ENCODE measurements at places on chromosomes 11 and 22.

DNA sequence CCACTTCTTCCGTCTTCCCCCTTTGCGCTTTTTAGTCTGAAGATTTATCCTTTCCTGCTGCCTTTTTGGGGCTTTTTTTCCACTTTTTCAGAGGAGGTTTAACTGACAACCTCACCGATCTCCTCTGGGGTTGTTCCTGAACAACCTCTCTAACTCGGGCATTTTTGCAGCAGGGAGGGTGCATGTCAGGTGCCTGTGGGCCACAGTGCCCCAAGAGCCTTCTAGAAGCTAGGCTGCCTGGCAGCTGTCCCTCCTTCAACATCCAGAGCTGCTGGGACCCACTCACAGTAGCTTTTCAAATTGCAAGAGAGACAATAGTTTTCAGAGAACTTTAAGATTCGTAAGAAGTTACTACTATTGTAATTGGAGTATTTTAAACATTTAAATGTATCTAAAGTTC lies 1112.4 kb upstream of the CNTN5 start:
- DNase-seq = no peak

DNA sequence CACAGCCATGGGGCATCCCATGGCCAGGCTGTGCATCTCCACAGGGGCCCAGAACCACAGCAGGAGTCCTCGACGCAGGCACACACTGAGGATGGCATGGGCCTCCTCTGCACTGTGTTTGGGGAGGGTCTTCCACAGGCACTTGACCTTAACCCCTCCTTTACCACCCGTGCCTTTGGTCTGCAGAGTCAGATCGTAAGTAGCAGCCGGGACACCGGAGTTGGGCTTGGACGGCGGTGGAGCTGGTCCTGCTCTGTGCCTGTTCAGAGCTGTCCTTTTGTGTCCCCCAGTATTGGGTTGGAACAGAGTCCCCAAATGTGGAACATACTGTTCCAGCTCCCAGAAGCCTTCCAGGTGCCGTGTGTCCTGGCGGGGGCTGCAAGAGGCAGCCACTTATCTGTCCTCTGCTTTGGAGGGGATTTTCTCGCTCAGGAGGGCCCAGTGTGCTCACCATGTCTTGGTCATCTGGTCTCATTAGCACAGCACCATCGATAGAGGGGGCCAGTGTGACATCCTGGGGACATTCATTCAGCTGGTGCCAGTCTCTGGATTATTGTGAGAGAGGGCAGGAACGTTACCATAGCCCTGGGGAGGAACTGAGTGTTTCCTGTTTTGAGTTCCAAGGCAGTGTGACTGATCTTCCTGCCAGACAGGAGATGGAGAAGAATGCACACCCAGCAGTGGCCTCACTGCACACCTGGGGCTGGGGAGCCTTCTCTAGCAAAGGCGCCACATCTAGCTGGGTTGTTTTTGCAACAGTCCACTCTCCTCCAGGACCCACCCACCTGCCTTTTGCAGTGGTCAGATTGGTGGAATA lies 12.4 kb downstream of the CRELD2 start:
- DNase-seq = no peak

GRCh38 chr22:24553597-24554312 lies 1.2 kb downstream of the GUCD1 start:
- DNase-seq = peak; percentile 35

GRCh38 chr22:19110646-19111045 lies 11.6 kb downstream of the DGCR2 start:
- no peak for DNase-seq

DNA sequence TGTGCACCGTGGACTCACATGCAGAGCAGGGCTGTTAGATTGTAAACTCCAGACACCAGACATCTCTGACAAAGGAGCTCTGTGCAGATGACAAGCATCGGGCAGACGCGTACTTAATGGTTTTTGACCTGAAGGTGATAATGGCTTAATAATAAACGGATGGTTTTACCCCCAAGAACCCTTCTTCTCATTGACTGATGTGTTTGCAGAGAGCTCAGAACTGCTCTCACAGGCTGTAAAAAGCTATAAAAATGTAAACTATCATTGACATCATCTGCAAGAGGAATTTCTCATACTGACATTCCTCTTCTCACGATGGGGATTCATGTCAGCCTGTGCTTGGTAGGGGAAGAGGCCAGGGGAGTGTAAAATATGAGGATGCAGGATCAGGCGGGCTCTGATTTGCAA lies 8.6 kb upstream of the ARHGAP8 start:
- no peak for DNase-seq

DNA sequence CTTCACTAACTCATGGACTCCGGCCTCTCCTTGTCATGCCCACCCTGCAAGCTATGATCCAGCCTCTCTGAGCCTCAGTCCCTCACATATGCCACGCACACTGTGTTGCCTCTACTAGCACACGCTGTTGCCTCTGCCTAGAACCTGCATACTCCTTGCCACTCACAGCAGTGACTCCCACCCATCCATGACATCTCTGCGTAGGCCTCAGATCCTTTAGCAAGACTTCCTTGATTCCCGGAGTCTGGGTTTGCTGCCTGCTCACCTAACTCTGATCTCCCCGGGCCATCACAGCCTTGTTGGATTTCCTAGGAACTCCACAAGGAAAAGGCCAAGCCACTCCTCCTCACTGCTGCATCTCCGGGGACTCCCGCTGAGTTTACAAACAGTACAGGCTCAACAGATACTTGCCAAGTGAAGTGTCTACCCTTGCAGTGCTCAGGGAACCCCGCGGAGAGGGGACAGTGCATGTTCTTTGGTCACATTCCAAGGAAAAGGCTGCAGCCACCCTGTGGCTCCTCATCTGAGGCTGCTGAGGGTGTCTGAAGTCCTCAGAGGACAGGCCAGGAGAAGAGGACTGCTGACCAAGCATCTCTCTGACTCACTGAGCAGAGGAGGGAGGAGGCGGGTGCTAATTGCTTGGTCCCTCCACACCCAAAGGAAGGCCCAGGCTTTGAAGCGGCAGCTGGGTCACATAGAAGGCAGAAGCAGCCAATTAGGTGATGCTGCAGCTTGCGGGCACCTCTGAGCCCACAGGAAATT lies 42.4 kb upstream of the NAV2 start:
- DNase-seq = no peak

DNA sequence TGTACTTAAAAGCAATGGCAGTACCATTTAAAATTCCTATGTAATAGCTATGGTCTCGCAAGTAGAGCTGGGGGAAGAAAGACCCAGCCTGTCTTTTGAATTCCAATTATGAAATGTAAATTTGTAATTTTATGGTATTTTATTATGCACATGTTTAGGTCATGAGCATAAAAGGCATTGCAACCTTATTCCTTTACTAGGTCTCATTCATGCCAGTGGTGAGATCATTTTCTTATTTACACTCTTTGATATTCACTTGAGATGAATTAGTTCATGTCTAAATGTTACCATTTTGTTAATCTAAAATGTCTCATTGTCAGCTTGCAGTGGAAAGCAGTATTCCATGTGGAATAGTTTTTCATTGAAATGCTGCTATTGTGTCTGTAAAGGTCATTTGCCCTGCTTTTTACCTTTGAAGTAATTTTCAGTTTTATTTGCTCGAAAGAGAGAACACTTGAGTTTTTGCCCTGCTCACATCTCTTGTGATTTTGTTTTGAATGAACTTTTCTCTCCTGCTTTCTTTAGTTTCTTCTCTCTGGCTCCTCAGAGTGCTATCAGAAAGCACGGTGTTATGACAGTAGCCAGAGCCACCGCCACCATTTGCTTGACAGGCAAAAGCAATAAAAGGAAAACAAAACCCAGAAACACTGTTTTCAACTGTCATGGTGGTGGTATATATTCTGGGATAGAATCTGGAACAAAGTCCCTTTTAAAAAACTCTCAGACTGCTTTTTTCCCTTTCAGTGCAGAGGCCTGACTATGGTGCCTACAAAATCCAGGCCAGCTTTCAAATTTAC lies 37.2 kb upstream of the RAG2 start:
- DNase-seq = no peak

- DNase-seq = no peak
These were observed 11.7 kb upstream of the UCP3 start for GRCh38 chr11:74020539-74020938.

DNA sequence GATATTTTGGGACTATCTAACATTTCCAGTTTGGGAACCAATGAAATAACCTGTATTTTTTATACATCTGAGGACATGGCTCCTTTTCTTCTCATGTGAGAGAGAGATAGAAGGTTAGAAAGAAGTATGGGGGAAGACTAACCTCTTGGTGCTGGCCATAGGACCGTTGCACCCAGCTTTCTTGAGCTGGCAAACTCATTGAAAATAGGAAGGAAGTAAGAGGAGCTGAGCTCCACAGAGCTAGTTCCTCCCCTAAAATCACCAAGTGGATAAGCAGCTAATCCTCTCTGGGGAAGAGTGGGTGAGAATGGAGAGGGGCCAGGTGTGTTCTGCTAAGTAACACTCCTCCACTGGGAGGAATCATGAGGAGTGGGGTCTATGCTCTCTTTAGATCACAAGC lies 387.4 kb upstream of the CADM1 start:
- no peak for DNase-seq

GRCh38 chr11:110031171-110031570 lies 62.0 kb upstream of the ZC3H12C start:
- DNase-seq = no peak

- no peak for DNase-seq
These were observed 19.3 kb upstream of the CBX7 start for GRCh38 chr22:39171623-39172264.

DNA sequence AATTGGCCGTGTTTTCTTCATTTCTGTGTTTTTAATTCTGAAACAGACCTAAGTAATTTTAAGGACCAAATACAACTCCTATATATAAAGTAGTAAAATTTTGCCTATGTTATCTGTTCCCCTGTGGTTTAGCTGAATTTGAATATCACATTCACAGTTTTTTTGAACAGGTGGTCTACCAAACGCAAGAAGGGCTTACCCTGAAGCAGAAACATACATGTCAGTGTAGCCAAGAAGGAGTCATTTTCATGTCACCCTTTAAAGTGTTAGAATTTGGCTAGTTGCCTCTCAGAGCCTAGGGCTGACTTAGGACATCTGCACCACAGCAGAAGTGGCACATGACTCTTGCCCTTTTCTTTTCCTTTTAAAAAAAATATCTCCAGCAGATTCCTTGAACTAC lies 34.3 kb downstream of the MYBPC3 start:
- no peak for DNase-seq

DNA sequence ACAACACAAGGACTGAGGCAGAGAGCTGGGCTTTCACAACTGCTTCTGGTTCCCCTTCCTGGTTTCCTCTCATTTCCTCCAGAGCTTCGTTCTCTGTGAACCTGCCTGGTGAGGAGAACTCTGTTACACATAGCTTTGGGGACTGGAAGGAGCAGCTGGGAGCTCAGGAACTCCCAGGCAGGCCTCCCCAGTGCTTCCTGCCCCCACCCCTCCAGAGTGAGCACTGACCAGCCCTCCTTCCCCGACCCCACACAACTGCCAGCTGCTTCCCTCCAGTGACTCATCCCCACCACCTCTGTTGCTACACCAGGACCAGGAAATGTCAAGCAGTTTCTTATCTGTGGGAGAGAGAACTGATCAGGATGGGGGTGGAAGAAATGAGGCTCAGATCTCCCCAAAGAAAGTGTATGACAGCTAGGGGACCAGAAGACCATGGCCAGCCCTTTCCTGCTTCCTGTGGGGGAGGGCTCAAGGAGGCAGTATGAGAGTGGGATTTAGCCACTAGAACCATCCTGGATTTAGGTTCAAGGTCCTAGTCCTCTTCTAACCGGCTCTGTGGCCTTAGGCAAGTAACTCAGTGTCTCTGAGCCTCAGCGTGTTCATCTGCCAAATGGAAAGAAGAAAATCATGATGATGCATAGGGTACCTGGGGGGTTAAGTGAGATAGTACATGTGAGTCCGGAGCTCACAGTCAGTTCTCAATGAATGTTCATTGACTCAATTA lies 4.5 kb upstream of the TP53I11 start:
- DNase-seq = no peak

DNA sequence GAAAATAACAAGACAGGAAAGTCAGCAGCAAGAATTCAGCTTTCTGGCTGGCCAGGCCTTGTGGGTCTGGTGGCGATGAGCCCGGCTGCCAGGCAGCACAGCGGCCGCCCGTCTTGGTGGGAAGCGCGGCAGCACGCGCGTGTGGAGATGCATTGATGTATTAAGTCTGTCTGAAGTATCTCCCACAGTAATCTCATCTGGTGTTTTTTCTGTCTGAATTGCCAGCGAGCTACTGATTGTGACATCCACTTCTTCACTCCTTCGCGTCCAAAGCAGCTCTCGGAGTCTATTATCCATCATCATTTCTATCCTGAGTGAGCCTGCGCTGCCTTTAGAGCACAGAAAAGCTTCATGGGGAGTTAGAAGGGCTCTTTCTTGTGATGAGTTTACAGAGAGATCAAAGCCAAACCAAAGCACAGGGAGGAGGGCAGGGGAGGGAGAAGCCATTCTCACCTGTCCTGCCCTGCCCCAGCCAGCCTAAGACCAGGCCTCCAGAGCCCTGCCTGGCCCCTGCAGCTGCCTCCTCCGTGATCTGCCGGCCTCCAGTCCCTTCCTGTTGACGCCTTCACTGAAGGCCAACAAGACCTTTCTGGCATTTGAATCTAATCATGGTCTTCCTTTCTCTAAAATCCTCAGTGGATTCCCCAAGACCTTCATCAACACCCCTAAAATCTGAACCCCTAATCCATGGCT lies 1419.0 kb downstream of the TBC1D22A start:
- DNase-seq = no peak

DNA sequence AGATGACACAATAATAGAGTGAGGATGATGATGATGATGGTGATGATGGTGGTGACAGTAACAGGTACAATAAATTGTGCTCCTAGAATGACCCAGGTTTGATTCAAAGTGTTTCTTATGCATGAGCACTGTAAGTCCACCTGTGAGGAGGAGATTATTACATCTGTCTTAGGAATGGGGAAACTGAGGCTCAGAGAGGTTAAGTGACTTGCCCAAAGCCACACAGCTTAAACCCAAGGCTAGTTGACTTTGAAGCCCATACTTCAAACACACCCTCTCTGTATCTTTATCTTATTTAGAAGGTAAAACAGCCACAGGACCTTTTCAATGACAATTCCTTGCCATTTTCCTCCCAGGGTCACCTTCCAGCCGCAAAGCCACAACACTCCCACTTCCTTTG lies 88.9 kb downstream of the MIAT start:
- no peak for DNase-seq

- DNase-seq = no peak
These were observed 354 bp downstream of the POLR2L start for GRCh38 chr11:841981-842369.

GRCh38 chr11:36385121-36385970 lies 89.3 kb downstream of the PRR5L start:
- no peak for DNase-seq
